ENCODE measurements at places on chromosomes 16 and 17. TPM values are rescaled to one million over a fixed set of nuclear protein-coding genes. Genes with fewer than 3 reads are reported as not detected.

GRCh38 chr16:64437706-64438324, 684.0 kb downstream of the CDH11 start:
- no peak for DNase-seq

DNA sequence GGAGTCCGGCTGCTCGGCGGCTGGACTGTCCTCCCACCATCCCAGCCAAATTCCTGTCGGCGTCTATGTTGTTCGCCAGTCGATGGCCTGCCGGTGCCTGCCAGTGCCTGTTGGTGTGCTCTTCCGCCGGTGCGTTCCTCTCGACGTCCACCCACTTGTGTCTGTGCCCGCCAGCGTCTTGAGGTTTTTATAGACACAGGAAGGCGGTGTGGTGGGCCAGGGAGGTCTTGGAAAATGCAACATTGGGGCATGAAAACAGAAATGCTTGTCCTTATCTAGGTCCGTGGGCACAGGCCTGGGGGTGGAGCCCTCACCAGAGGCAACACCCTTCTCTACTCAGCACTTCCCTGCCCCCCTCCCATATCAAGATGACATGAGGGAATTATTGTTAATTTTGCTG, 167.8 kb downstream of the IRF8 start:
- no peak for DNase-seq

DNA sequence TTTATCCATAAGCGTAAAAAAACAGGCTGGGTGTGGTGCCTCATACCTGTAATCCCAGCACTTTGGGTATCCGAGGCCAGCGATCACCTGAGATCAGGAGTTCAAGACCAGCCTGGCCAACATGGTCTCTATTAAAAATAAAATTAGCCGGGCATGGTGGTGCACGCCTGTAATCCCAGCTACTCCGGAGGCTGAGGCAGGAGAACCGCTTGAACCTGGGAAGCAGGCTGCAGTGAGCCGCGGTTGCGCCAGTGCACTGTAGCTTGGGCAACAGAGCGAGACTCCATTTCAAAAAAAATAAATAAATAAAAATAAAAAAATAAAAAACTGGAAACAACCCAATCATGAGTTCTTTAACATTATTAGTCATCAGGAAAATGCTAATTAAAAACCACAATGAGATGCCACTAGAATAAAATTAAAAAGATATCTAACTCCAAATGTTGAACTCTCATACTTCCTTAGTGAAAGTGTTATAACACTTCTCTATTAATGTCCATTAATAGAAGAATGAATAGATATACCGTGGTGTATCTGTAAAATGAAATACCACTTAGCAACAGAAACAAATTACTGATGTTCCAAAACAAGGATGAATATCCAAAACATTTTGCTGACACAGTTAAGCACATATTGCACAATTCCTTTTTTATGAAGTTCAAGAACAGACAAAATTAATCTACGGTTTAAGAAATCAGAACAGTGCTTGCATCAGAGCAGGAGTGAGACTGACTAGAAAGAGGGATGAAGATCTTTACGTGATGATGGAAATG, 13.1 kb downstream of the MPHOSPH6 start:
- DNase-seq: no peak

- DNase-seq: no peak
These were observed 19.7 kb upstream of the TEX2 start for GRCh38 chr17:64282753-64283080.

DNA sequence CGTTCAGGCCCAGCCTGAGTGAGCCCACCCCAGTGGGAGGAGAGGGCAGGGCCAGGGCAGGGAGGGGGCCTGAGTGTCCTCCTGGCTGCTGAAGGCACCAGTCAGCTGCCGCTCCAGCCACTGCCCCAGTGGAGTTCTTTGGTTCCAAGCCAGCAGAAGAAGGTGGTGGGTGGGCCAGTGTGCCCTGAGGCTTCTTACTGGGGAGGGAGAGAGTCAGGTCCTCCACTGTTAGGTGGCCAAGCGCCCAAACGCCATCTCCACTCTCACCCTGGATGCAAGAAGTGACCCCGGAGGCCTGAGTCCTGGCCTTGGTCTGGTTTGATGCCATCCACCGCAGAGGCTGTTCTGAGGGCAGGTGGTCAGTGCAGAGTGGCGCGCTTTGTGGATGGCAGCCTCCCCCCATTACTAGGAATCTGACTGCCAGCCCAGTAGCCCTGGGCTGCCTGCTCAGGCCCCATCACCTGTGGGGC, 2.2 kb downstream of the RNF213 start:
- no peak for DNase-seq

The NTN1 gene
- total RNA-seq: 0.34 TPM
